ENCODE measurements at places on chromosomes 4 and X.

GRCh38 chrX:122982521-122982920, 201.6 kb upstream of the GRIA3 start:
- no peak overlapping the region for H3K27ac ChIP-seq
- no peaks in the 10 kb centered on the region for H3K36me3 ChIP-seq
- no peaks in the 10 kb centered on the region for H3K27me3 ChIP-seq
- no peaks in the 10 kb centered on the region for H3K4me1 ChIP-seq
- no peak overlapping the region for H3K4me3 ChIP-seq
- DNase-seq: no peak

GRCh38 chr4:105555409-105555808, 3.0 kb downstream of the ARHGEF38 start:
- H3K27me3 ChIP-seq: no peaks in the 10 kb centered on the region
- peaks cover 6% of the 10 kb centered on the region for H3K4me1 ChIP-seq
- no peak overlapping the region for H3K27ac ChIP-seq
- no peak for DNase-seq
- no peaks in the 10 kb centered on the region for H3K36me3 ChIP-seq

DNA sequence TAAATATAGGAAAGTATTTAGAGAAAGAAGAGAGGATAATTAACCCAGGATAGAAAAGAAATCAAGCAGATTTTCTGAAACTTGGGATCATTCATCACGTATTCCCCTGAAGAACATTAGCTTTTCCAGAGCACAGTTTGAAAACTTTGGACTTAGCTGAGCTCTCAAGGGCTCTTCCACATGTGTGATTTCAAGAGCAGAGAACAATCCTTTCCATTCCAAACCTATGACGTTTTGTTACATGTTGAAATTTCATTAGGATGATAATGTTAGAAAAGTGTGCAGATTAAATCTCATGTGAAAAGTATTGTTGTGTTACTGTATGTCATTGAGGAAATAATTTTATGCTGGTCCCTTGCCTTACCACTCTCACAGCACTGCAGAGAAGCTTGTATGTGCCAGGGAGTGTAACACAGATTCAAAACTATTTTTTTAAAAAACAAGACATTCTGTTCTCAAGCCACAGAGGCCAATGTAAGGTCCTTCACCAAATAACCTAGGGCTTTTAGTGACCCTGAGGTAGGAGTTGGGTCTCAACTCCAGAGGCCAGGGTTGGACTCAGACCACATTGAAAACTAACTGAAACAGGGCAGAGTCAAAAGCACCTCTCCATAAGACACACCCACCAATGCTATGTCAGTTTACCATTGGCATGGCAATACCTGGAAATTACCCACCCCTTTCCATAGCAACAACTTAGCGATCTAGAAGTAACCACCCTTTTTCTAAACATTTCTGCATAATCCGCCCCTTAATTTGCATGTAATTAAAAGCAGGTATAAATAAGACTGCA, 141.3 kb downstream of the ANXA5 start:
- H3K27ac ChIP-seq: no peak overlapping the region
- no peak overlapping the region for H3K4me3 ChIP-seq
- no peaks in the 10 kb centered on the region for H3K27me3 ChIP-seq
- no peak for DNase-seq
- H3K36me3 ChIP-seq: no peaks in the 10 kb centered on the region

DNA sequence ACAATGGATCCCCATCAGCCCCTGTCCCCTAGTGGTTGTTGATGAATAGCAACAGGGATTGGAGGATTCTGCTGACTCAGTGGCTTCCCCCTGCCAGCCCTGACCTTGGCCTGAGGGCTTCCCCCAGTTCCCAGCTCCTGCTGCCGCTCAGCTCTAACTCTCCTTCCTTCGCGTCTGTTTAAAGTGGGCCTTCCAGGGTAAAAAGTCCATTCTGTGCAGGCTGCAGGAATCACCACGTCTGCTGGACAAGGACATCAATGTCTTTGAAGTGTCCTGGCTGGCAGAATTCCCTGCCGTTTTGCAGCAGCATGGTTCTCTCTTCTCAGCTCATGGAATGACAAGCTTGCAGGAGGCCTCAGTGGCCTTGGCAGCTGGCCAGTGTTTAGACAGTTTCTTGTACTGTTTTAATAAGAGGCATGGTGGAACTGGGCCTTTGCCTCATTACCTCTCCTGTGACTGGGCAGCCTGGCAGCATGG, 152.5 kb upstream of the STX18 start:
- no peak overlapping the region for H3K4me3 ChIP-seq
- H3K27me3 ChIP-seq: no peaks in the 10 kb centered on the region
- H3K4me1 ChIP-seq: no peaks in the 10 kb centered on the region
- no peak for DNase-seq
- H3K36me3 ChIP-seq: no peaks in the 10 kb centered on the region

Measured in T-cell (primary cell).